ENCODE measurements at places on chromosomes 16 and 17. TPM values are rescaled to one million over a fixed set of nuclear protein-coding genes. Genes with fewer than 3 reads are reported as not detected.

DNA sequence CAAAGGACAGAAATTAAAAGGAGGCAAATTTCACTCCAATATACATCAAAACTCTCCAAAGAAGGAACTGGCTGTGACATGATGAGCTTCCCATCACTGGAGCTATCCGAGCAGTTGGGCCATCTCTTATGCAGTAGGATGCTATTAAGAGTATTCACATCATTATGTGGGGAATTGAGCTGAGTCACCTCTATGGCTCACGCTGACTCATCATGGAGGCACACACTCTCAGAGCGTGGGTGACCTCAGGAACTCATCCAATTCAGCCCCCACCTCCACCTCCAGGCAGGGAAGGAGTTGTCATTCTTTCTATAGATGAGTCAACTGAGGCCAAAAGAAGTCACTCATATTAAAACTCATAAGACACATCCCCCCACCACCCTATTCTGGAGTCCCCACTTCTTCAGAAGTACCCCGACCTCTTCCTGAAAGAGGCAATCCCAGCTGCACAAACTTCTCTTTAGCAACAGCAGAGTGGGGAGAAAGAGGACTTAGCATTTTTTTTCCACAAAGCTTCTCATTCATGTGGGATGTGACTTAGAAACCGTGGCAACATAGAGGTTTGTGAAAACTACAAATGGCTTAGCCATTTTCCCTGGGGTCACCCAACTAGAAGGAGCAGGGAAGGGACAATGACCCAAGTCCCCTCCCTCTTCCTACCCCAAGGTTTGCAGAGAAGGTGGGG is 32.5 kb downstream of the ABCC12 start:
- DNase-seq = no peak

The VWA3A gene
- not detected for total RNA-seq

DNA sequence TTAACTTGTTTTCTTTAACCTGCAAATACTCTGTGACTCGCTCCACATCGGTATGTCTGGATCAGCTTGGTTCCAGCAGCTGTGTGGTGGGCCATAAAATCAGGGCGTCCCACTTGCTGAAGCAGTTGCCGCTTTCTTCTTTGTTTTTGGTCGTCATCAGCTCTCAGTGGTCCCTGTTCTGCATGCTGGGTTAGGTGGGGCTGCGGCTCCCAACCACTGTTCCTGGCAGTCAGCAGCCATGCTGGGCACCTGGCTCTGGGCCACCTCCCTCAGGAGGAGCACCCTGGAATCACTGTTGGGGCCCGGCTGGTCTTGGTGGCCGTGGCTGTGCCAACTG is 23.0 kb downstream of the MGRN1 start:
- no peak for DNase-seq

- no peak for DNase-seq
These were observed 12.9 kb downstream of the GAN start for GRCh38 chr16:81327447-81328196.

The CA7 gene
- total RNA-seq = not detected

DNA sequence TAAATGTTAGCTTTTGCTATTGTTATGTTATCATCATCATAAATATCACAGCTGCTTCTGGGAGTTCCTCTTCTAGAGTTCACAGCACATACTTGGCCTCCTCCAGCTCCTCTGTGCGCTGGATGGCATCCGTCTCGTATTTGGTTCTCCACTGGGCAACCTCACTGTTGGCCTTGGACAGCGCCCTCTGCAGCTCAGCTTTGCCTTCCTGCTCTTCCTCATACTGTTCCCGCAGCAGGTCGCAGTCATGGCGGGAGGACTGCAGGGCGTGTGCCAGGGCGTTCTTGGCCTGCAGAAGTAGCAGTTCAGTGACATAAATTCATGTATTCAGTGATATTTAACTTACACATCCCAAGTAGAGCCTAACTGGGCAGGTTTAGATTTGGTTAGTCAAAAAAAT is 23.4 kb downstream of the MYH8 start:
- no peak for DNase-seq

DNA sequence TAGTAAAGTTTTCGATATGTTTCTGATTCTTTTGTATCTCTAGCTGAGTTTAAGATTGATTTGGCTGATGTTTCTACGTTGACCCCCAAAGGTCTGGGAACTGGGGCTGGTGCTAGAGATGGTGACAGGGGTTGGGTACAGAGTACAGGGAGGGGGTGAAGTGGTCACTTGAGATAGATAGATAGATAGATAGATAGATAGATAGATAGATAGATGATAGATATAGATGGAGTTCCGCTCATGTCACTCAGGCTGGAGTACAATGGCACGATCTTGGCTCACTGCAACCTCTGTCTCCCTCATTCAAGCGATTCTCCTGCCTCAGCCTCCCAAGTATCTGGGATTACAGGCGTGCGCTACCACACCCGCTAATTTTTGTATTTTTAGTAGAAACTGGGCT is 1.8 kb upstream of the FBRS start:
- DNase-seq = no peak

DNA sequence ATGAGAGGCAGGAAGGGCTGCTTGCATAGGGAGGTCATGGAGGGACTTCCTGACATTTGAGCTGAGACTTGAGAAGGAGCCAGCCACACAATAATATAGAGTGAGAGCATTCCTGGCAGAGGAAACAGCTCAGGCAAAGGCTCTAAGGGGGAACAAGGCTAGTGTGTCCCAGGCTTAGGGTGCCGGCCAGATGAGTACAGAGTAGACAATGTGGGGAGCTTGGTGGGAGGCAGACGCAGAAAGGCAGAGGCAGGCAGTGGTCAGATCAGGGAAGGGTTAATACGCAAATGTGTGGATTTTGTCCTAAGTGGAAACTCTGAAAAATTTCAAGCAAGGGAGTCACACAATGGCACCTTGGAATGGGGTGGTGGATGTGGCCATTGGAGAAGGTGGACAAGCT is 31.3 kb downstream of the CD300LB start:
- DNase-seq = no peak

The KRT33B gene
- not detected for total RNA-seq

The DLX3 gene
- total RNA-seq = not detected

DNA sequence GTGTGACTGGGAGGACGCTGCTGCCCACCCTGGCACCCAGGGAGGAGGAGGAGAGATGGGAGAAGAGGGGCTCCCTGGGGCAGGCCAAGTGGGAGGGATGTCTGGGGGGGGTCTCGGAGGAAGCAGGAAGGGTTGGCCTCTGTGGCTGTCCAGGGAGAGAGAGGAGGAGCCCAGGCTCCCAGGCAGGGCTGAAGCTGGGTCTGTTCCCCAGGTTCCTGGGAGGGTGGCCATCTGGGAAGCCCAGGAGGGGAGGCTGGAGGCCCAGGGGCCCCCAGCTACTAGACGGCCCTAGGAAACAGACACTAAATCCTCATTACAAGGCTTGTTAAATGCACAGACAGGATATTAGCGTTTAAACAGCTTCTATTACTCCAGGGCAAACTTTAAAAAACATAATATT is 139.8 kb downstream of the ENGASE start:
- no peak for DNase-seq

DNA sequence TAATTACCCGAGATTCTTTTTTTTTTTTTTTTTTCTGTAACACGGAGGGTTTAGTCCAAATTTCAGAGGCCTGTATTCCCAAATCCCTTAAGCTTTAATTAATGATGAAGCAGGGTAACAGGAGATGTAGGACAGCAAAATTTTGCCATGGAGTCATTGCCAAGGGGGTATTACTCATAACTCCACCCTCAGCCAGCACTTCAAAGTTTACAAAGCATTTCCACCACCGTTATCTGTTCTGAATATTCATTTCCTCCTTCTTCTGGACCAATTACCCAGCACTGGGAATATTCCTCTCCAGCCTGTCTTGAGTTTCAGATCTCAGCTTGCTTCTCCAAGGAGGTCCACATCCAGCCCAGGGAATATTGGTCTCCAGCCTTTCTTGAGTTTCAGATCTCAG is 747.5 kb upstream of the EEF2KMT start:
- no peak for DNase-seq

DNA sequence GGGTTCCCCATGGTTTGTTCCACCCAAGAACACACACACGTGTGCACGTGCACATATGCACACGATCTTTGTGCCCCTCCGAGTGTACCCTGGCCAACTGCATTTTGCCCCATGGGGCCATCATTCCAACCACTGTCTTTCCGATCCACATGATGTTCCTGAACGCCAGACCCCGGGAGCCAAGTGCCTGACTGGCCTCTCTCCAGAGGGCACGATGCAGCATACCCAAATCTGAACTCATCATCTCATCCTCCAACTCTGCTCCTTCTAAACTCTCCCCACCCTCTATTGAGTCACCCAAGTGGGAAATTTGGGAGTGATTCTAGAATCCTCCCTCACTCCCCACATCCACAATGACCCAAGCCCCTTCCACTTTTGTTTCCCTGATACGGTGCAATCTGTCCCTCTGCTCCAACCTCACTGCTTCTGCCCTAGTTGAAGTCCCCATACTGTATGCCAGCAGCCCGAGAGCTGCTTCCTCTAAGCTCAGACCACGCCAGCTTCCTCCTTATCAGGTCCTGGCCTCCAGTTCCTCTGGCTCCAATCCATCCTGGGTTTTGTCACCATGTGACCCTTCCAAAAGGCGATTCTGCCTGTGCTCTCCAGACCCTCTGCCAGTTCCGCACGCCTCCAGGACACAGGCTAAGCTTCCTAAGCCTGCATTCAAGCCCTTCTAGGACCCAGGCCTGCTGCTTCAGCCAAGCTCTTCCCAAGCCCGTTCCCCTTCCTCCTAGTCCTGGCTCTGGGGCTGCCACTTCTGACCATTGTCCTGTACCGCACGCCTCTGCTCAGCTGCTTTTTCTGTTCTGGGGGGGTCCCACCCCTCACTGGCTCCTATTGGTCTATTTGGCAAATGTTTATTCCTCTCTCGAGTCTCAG is 10.1 kb upstream of the TMEM208 start:
- DNase-seq = peak; percentile 56

DNA sequence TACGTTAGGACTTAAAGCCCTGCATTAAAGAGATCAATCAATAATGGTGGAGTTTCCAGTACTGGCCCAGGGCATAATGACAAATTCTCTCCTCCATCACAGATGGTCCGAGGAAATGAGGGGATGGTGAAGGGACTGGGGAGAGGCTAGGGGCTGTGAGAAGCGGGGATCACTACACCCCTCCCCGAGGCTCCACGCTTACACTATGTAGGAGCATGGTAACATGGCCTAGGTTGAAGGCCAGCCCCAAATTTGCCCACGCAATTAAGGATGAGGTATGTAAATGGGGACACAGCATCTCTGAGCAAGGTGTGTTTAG is 8.0 kb upstream of the AKTIP start:
- no peak for DNase-seq

DNA sequence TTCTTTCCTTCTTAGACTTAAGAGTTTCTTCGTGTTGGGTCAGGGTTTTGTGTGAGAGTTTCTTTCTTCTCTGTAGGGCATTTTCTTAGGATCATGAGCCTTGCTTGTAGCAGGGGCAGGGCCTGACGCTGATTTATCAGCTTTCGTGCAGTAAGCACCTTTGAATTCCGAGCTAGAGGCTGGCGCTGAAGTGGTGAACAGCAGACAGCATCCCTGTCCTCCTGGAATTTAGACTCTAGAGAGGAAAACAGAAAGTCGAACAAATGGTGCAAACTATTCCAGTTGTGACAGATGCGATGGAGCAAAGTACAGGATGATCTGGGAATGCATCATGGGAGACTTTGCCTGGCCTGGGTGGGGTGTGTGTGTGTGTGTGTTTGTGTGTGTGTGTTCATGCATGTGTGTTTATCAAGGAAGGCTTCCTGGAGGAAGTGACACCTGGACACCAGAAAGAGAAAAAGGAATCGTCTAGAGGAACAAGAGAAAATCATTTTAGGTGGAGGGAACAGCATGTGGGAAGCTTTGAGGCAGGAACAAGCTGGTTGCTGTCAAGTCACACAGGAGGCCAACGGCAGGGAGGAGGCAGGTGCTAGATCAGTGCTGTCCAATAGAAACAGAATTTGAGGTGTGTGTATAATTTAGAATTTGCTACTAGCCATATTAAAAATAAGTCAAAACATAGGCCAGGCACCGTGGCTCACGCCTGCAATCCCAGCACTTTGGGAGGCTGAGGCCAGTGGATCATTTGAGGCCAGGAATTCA is 60.2 kb downstream of the WWP2 start:
- DNase-seq = no peak

DNA sequence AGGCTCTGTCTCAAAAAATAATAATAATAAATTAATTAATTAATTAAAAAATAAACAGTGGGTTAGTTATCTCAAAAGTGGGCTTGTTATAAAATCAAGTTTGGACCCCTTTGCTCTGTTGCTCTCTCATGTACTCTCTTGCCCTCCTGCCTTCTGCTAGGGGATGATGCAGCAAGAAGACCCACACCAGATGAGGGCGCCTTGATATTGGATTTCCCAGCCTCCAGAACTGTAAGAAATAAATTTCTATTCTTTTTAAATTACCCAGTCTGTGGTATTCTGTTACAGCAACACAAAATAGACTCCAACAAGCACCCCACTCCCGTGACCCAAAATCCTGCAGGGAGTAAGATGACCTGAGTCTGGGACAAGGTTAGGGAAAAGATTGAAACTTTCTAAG is 2.1 kb upstream of the ZNF652 start:
- no peak for DNase-seq

The QRICH2 gene
- 5.6 TPM for total RNA-seq

GRCh38 chr16:50386139-50386538 is 17.4 kb upstream of the BRD7 start:
- no peak for DNase-seq

GRCh38 chr17:19243838-19244237 is 6.7 kb downstream of the EPN2 start:
- no peak for DNase-seq

GRCh38 chr16:87484487-87485331 is 8.1 kb downstream of the ZCCHC14 start:
- peak; percentile 25 for DNase-seq

GRCh38 chr17:49442041-49442440 is 27.4 kb upstream of the PHB1 start:
- no peak for DNase-seq

DNA sequence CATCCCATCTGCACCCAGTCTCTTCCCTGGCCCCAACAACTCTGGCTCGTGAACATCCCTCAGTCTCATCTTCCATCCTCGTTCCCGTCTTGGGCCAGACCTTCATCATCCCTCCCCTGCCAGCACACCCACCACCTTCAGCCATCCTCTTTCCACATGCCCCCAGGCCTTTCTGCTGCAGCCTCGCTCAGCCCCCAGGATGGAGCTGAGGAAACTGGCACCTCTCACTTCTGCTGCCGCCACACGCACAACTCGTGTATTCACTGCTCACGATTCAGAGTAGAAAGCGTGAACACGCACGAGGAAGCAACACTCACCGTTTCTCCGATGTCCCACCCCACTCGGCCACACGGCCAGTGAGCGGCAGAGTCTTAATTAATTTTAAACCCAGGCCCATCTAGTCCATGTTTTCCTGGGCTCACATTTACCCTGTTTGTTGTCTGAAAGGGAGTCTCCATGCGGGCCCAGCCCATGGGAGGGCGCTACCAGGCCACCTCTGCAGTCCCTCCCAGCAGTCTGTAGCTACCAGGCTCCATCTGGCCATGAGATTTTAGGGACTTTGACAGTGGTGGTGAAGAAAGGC is 12.5 kb downstream of the C16orf90 start:
- DNase-seq = no peak

GRCh38 chr16:27690608-27691007 is 140.7 kb downstream of the KATNIP start:
- peak; percentile 20 for DNase-seq

The SOST gene
- not detected for total RNA-seq

Measured in dermis microvascular lymphatic vessel endothelial cell (primary cell).